ENCODE measurements at places on chromosomes 7 and 10.
A peak's percentile ranks its signal among the peaks of the same experiment; 100 is the strongest.

- DNase-seq, result no peak
Observed at GRCh38 chr7:33862946-33863814, 42.2 kb upstream of the BMPER start.

DNA sequence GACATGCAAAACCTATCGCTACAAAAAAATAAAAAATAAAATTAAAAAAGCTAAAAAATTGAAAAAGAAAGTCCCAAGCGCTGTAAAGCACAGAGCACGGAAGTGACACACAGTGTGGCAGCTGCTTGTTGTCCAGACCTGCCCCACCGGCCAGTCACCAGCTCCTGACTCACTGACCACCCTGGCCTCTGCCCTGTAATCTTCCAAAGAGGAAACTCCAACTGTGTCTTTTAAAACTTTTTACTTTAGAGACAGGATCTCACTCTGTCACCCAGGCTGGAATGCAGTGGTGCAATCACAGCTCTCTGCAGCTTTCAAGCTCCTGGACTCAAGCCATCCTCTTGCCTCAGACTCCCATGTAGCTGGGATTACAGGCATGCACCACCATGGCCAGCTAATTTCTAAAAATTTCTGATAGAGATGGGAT is 23.6 kb downstream of the GNA12 start:
- no peak for DNase-seq

- no peak for DNase-seq
Observed at GRCh38 chr7:77561352-77561751, 24.3 kb downstream of the PTPN12 start.

DNA sequence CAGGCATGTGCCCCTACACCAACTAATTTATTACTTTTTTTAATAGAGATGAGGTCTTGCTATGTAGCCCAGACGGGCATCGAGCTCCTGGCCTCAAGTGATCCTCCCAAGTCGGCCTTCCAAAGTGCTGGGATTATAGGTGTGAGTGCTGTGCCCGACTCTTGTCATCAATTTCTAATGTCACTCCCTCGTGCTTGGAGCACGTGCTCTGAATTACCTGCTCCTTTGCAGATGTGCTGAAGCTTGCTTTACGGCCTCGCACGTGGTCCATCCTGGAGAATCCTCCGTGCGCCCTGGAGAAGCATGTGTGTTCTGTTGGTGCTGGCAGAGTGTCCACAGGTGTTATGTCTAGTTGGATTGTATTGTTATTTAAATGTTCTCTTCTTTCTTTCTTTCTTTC is 11.8 kb upstream of the UBE3C start:
- DNase-seq, result no peak

DNA sequence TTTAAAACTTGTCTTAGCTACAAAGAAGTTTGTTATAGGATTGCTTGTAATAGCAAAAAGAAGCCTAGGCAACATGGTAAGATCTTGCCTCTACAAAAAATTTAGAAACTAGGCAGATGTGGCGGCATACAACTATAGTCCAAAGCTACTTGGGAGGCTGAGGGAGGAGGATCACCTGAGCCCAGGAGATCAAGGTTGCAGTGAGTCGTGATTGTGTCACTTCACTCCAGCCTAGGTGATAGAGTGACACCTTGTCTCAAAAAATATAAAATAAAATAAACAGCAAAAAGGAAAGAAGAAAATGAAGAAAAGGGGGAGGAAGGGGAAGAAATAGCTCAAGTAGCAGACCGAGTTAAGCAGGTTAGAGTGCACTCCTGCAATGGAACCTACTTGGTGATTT is 47.0 kb upstream of the MPP7 start:
- no peak for DNase-seq

GRCh38 chr10:63424576-63424975 is 41.2 kb downstream of the JMJD1C start:
- no peak for DNase-seq

DNA sequence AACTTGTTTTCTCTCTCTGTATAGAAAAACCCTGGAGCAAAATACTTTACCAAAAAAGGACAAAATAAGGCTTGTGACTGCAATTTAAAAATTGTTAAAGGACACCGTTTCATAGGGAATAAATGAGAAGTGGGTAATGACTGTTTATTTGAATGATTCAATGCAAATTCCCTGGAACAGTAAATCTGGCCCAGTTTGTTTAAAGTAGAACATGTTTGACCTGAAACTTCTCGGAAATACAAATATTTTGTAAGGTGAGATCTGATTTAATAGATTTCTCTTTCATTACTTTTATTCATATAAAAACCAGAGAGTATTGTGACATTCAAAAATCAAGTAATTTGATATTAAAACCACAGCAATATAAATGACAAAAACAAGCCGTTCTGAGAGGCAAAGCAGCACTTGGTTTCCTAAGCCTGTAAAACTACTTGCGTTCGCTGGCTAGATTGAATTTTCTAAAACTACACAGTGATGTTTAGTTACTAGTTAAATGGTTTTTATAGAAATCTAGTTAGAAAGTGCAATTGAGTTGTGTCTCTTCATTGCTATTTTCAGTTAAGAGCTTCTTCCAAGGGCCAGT is 76.8 kb upstream of the PITRM1 start:
- DNase-seq, result no peak

DNA sequence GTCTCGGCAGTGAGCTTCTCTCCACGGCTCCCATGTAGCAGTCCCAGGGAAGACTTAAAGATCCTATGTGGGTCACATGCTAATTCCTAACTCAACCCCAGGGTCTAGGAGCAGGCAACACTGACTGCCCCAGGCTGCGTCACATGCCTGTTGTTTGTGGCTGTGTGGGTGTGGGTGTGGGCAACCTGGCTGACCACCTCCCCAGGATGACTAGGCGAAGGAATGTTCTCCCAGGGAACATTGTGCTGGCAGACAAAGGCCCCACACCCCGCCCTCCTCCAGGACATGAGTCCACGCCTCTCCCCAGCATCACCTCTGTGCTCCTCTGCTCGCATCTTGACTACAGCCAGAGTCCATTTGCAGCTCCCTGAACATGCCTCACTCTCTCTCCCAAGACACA is 30.3 kb downstream of the SLC29A3 start:
- DNase-seq, result no peak

DNA sequence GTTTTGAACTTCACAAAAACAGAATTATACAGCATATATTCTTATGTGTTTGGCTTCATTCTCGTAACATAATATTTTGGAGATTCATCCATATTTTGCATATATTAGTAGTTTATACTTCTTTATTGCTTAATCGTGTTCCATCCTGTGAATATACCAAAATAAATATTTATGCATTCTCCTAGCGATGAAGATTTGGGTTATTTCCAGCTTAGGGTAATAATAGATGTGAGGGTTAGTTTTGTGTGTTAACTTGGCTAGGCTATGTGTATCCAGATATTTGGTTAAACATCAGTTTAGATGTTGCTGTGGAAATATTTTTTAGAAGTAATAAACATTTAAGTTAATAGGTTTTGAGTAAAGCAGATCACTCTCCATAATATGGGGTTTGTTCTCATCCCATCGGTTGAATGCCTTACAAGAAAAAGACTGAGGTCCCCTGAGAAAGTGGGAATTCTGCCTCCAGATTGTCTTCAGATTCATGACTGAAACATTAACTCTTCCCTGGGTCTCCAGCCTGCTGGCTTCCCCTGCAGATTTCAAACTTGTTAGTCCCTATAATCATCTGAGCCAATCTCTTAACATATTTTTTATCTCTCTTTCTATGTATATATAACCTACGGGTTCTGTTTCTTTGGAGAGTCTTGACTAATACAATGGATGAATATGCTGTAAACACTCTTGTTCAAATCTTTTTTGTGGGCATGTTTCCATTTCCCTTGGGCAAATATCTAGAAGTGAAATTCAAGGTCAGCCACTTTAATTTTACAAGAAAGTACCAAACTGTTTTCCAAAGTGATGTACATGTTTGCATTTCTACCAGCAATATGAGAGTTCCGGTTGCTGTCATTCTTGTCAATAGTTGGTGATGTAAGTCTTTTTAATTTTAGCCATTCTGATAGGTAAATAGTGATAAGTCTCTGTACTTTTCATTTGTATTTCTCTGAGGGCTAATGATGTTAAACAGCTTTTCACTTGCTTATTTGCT is 48.7 kb downstream of the PDK4 start:
- no peak for DNase-seq

DNA sequence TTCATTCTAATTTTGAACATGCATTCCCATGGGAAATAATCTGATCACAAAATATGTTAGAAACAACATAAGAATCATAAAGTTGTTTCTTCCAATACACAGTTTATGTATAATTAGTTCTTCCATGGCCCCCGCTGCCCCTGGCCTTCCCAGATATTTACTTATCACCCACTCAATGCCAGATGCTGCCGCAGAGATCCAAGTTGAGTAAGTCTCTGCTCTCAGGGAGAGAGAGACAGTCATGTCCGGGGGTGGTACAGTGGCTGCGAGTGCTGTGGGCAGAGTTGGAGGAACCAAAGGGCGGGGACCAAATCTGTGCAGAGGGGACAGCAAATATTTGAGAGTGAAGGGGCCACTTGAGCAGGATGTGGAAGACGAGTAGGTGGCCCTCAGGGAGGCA is 37.1 kb downstream of the COL26A1 start:
- DNase-seq, result no peak

GRCh38 chr7:75038508-75038907 is 35.1 kb downstream of the RCC1L start:
- no peak for DNase-seq

DNA sequence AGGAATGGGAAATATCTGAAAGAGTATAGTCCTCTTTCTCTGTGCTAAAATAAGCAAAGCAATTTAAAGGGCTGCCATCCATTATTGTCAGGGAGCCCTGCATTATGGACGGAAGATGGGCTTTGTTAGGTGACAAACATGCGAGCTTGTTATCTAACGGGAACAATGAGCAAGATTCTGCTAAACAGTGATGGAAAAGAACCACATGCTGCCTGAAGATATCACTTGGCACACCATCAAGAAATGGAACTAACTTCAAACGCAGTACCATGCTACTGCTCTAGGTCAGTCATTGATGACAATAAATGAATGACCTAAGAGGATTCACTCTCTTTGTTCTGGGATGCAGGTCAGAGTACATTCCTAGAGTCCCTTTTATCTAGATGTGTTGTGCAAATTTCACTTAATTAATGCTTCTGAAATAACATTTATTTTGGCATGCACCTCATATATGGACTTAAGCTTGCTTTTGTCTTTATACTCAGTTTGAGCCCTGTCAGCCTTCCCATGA is 175.7 kb upstream of the PTN start:
- DNase-seq, result no peak

DNA sequence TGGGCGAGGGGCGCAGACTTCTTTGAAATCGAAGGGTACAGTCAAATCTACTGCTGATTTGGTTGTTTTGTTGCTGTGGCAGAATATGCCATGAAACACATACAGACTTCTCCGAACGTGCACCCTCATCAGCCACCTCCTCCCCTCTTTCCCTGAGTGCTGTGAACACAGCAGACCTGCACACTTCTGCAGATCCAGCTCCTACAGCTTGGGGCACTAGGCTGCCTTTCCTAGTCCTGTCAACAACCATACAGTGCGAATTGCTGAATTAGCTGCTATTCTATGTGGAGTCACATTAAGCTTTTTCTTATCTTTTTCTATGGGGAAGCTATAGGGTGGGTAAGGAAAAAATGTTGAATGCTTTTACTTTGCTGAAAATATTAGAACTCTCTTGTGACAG is 57.5 kb downstream of the COL17A1 start:
- DNase-seq, result peak; percentile 56

- DNase-seq, result no peak
Observed at GRCh38 chr7:76332078-76332477, 26.7 kb downstream of the YWHAG start.

DNA sequence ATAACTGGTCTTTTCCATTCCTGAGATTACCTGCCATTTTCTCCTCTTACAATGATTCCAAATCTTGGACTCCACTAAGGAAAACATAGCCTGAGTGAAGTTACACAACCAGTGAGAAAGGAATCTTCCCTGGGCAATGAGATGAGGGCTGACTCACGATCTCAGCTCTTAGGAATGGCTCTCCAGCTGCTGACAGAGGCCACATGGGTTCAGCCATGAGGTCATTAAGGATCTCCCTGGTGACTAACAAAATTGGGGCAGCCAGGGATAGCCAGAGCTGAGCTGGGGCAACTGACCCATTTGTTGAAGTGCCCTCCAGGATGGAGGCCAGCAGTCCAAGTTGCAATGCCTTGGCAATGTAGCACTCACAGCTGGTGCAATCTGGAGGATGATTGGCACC is 78.7 kb upstream of the MKLN1 start:
- no peak for DNase-seq

DNA sequence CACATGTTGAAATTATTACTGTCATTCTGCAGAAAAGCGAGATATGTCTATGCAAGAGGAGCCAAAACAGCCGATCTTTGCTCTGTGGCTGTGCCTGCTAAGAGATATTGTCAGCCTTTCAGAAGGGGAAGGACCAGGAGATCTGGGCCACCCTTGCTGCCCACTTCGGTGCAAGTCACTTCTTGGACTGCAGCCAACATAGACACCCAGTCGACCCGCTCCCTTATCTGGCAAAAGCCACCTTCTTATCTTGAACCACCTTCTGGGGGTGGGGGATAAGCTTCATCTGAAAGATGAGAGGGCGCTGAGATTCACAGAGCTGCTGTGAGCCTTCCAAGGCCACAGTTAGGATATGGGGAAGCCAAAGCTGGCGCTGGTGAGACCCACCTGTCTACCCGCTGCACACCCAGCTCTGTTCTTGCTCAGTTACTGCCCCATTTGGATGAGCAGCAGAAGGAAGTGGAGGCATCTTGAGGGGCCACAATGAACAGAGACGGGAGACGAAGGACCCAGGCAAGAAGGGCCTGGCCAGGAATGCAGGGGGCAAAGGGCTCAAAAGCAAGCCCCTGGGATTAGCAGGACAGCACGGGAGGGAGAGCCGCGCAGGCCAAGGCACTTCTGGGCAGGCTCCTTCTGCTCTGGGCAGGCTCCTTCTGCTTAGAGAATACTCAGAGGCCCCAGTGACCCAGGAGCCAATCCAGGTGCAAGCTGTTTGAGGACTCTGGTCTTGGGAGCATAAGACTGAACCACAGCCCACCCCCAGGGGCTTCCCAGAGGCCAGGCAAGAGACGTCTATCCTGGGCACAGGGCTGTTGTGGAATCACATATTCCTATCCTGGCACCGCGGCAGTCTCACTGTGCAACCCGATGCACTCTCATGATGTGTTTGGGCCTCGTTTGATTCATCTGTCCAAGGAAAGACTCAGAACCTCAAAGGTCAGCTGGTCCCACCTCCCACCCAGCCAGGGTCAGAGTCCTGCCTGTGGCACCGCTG is 38.4 kb upstream of the NPFFR1 start:
- no peak for DNase-seq

DNA sequence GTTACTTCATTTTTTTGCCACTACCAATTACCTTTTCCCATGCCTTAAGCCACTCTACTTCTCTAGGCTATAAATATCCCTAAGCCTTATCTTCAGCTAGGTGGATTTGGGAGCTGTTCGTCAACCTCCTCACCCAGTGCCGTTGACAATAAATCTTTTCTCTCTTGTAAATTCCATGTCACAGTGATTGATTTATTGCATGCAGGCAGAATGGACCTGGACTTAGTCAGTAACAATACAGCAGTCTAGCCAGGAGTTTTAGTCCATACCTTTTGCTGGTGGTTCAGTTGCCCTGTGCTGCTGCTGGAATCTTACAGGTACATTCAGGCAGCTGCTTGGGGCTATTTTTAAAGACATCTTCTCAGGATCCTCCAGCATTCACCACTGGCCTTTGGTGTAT is 350.5 kb upstream of the NRG3 start:
- no peak for DNase-seq

Measured in activated CD4-positive, alpha-beta T cell treated with anti-CD3 and anti-CD28 coated beads for 36 hours (primary cell).